ENCODE measurements at places on chromosomes 13 and 19.

DNA sequence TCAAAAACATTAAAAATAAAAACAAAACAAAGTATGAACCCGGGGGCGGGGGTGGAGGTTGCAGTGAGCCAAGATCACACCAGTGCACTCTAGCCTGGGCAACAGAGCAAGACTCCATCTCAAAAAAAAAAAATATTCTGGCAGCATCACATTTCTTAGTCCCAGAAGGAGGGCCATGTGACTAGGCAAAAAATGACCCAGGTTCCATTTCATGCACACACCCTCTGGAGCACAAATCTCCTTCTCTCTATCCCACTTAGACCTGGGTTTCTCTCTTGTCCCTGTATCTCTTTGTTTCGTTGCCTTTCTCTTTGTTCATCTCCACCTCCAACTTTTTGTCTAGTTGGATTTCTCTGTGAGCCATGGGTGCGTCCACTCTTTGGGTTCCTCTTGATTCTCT is 6.2 kb upstream of the CYP2A7 start:
- DNase-seq = no peak

- no peak for DNase-seq
Observed at GRCh38 chr19:47022541-47023447, 3.2 kb downstream of the NPAS1 start.

- no peak for DNase-seq
Observed at GRCh38 chr13:76715621-76716020, 170.6 kb downstream of the KCTD12 start.

DNA sequence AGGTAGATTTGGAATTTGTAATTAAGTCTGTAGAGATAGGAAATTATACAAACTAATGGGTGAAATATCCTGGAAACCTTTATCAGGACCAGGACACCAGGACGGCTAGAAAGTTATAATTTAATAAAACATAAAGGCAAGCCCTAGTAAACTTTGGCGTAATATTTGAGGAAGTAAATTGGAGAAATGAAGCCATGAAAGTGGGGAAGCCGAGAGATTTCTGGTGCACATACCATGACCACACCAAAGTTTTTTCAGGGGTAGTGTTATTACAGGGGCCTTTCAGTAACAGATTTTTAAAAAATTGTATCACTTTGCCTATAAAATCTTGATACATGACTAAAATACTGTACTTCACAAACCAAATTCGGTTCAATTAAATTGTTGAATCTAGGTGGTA is 54.7 kb upstream of the URAD start:
- no peak for DNase-seq

GRCh38 chr13:95111608-95112007 is 189.6 kb downstream of the ABCC4 start:
- no peak for DNase-seq

DNA sequence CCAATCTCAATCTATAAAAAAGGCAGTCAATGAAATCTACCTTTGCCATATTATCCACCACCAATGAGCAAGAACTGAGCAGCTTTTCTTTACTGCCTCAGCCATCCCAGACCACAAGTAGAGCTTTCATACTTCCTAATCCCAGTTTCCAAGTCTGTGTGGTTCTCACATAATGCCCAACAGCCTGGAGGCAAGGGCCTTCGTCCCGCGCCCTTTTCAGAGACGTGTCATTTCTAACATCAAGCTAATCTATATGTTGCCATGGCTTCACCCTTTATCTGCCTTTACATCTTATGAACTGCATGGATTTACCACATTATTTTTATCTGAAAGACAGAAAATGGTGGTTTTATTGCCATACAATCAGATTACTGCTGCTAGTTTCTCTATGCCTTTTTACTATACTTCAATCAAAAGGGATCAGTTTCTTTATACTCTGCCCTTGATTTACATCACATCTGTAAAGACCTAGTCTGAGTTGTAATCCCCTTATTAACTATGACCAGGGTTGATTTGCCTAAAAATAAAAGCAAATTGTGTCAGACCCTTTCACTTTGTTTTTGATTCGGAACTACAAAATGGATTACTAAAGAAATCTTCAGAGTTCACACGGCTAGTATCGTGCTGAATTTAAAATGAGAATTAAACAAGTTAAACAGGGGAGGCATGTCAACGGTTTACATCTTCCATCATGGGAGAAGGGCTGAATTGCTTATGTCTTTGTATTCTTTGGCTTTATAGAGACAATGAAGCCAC is 5.9 kb downstream of the EFNB2 start:
- no peak for DNase-seq

DNA sequence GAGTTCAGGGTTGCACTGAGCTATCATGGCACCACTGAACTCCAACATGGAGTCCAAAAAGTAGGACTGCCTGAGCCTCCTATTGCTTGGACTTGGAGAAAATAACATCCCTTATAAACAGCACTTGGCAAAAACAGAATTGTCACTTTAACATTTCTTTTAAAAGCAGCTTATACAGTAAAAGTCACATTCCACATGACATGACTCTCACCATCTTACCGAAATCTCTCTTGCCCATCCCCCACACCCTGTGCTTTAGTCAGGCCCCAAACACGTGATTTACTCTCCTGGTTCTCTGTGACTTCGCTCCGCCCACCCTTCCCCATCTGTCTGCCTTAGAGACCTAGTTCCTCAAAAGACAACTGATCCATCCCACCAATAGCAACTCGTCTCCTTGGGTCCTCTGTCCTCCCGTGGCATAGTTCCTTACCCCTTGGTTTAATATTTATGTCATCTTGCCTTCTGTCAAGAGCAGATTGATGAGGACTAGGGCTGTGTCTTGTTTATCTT is 4.6 kb downstream of the SAFB start:
- DNase-seq = no peak

GRCh38 chr13:72495681-72496080 is 231.7 kb downstream of the MZT1 start:
- no peak for DNase-seq

GRCh38 chr19:10861103-10861651 is 10.2 kb upstream of the CARM1 start:
- DNase-seq = no peak

GRCh38 chr19:30235946-30236345 is 136.2 kb upstream of the ZNF536 start:
- DNase-seq = no peak

GRCh38 chr19:49441960-49442350 is 628 bp upstream of the SLC17A7 start:
- DNase-seq = no peak

DNA sequence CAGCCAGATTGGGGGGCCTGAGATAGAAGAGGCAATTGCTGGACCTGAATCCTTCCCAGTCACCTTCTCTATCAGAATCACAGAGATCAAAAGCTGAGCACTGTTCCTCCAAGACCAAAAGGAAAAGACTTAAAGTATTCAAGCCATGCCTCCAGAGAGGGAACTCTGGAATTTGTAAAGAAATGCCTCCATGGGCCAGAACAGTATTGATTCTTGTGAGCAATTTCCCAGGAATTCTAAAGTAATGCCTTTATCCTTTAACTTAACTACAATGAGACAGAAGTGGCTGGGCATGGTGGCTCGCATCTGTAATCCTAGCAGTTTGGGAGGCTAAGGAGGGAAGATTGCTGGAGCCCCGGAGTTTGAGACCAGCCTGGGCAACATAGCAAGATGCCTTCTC is 148.8 kb downstream of the FLT1 start:
- DNase-seq = no peak

GRCh38 chr19:33273881-33274662 is 28.3 kb downstream of the CEBPA start:
- no peak for DNase-seq

- DNase-seq = no peak
Observed at GRCh38 chr13:53144826-53145225, 116.2 kb downstream of the OLFM4 start.

- DNase-seq = no peak
Observed at GRCh38 chr13:96958286-96958891, 35.9 kb downstream of the OXGR1 start.

DNA sequence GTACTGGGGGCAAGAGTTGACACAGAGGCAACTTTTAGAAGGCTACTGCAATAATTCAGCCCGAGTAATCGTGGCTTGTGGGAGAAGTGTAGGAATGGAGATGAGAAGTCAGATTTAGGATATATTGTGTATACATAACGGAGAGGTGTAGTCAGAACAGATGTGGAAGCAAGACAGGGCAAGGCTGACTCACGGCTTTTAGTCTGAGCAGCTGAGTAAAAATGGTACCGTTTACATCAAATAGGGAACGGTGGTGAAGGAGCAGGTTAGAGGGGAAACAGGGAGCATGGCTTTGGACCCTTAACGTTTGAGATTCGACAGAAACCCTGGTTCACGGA is 796 bp upstream of the LSM14A start:
- DNase-seq = no peak

GRCh38 chr19:30857966-30858490 is 485.8 kb downstream of the ZNF536 start:
- DNase-seq = no peak

GRCh38 chr13:43407023-43407581 is 379.7 kb downstream of the ENOX1 start:
- DNase-seq = no peak

DNA sequence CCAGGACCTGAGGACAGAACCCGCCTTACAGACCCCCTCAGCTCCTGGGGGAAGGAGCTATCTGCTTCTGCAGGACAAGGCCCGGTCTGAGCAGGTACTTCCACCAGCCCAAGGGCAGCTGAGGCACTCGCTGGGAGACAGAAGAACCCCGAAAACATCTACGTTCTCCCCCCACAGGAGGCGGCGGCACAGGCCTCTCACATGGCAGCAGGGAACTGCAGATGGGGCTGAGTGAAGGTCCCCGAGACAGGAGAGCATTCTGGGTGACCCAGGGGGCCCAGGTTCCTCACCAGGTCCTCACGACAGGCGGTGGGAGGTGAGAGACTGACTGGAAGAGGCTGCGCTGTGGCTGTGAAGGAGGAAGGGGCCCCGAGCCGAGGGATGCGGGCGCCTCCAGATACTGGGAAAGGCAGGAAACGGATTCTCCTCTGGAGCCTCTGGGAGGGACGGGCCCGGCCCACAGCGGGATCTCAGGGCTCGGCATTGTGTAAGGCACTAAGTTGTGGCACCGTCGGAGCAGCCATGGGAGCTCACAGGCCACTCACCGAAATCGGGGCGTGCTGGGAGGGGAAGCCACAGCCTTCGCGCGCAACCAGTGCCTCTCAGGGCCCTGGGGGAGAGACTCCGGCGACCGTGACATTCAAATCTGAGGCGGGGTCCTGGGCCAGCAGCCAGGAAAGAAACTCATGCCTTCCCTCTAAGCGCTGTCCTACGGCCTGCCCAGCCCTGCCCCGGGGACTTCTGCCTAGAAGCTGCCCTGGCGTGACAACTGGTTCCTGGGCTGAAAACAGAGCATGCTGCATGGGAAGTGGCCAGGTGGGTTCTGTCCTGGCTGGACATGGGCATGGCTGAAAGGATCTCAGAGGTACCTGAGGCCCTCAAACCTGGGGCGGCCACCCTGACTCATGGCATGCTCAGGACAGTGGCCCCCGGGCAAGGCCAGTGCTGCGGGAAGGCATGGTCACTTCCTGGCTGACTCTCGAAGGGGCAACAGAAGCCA is 14.0 kb downstream of the RPL36 start:
- DNase-seq = no peak

DNA sequence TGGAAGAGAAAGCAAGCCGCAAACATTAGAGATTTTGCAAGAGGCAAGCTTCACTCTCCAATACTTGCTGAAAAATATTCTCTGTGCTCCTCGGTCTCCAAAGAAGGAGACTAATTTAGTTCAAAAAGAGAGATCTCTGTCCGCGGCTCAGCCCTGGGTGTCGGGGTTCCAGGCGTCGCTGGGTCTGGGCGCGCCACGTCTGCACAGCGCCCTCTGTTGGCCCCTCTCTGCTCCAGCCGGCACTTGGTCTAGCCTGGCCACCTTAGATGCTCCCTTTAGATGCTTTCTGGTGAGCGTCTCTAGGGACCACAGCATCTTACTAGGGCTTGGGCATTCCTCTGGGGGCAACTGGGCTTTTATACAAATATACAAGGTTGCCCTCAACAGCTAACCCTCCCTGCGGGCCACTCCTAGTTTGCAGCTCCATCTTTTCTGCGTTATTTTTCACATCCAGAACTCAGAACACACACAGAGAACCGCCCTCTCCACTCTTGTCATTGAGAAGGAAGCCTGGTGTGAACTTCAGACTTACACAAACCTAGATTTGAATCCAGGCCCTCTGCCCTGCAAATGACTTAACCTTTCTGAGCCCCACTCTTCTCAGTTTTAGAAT is 78.3 kb downstream of the CYSLTR2 start:
- DNase-seq = no peak

- DNase-seq = no peak
Observed at GRCh38 chr19:33456076-33456844, 65.3 kb downstream of the PEPD start.

DNA sequence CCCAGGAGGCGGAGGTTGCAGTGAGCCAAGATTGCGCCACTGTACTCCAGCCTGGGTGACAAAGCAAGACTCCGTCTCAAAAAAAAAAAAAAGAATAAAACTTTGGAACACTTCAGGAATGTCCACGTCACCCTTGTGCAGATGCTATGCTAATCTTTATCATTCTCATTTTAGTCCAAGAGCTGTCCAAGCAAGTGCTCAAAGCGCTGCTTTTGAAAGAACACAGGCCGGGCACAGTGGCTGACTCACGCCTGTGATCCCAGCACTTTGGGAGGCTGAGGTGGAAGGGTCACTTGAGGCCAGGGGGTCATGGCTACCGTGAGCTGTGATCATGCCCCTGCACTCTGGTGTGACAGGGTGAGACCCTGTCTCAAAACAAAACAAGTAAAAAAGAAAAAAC is 11.1 kb upstream of the UQCR11 start:
- no peak for DNase-seq

- DNase-seq = no peak
Observed at GRCh38 chr13:46846726-46847125, 49.8 kb upstream of the ESD start.

DNA sequence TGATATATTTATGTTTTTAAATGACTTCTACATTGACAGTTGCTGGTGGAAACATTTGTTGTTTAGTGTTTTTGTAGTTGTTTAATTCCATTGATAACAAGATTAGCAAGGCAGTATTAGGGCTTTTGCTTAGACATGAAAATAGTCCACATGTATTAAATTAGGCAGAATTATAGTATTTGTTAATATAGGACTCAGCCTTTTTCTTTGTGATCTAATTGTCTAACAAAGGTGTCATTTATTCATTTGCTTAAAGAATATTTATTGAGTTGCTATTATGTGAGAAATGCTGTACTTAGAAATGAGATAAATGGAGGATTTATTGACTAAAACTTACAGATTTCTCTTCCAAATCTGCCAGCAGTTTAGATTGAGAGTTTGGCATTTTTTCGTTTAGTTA is 41.7 kb upstream of the KCTD4 start:
- DNase-seq = no peak

DNA sequence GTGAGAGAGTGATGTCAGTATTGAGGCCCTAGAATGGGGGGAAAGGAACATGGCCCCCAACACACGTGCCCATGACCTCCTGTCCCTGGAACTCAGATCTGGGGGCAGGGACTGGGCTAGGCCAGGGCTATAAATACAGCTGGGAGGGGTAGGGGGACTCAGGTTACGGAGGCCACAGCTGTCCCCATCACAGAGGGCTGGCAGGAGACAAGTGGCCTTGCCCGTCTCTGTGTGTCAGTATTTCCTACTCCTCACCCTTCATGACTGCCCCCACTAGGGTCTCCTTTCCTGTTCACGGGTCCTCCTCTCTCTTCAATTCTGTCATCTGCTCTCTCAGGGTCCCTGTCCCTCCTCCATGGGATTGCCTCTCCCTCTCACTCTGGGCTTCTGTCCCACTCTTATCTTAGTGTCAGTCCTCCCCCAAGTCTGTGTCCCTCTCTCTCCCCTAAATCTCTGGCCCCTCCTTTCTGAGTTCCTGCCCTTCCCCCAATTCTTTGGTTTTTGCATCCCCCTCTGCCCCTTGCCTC is 687 bp upstream of the HRC start:
- DNase-seq = no peak

Measured in cortex of kidney (tissue), 1 donor.